Activated T-cell treated with anti-CD3 and anti-CD28 coated beads for 1 hour (primary cell): ENCODE measurements at places on chromosomes 7 and 10.

DNA sequence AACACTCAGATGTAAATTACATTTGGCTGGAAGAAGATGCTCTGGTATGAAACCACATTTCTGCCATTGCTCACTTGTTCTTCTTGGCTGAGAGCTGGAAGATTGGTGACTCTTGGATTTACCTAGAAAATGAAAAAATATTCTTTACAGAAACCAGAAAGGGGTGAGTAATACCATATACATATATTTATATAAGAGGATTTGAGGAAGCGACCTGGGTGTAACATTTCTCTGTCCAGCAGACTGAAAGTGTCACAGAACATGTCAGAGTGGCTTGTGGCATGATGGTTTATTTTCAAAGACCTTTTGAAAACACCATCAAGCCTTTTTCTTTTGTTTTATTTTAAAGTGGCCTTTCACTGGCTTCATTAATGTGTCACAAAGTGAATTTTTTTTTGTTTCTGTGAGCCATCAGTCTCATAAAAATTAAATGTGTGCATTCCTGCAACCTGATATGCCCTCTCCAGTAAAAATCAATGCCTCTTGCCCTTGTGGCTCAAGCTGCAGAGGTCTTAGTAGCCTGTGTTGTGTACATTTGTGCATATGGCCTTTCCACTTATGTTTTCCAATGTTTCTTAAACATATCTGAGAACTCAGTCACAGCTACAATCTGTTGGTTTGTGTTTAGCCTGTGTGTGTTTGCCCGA is 23.5 kb downstream of the CREB5 start:
- no peak for DNase-seq

- DNase-seq = no peak
Observed at GRCh38 chr10:34543716-34544115, 271.4 kb downstream of the PARD3 start.

DNA sequence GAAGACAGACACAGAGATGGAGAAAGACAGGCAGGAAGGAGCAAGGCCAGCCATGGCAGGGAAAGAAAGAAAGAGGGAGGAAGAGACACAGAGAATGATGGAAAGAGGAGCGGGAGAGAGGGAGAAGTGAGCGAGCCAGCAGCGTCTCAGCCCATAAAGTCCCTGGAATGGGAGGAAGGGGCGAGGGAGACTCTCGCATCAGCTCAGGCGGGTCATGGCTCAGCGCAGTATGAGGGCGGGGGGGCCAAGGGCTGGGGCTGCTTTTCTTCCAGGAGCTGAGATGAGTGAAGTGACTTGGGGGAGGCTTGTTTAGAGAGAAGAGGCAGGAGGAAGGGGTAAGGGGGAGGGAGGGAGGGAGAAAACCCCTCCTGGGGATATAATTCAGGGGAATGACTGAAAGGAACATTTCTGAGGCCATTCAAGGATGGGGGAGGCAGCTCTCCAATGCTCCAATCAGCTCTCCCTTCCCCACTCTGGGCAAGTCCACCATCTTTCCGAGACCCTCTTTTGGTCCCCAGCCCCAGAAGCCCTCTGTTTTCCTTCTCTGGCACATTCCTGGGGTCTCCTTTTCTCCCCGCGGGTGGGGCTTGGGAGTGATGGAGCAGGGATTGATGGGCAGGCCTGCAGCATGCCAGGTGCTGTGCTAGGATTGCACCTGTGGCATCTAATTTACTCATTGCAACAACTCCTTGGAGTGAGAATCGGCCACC is 87.9 kb downstream of the HIF1AN start:
- DNase-seq = no peak

DNA sequence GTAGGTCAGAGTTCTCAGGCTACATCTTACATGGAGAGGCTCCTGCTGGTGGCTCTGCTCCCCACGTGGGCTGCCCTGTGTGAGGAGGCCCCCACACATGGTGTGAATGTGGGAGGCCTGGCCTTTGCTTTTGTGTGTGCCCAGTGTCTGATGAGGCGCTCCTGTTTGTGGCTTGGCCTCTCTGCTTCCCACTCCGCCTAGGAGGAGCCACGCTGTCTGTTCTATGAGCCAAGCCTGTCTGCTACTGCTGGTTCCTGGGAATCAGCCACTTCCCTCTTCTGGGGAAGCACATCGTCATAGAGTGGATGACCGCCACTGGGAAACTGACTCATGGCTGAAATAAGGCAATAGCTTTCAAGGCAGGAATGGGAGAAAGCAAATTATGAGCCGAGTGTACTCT is 87.1 kb downstream of the CYP26A1 start:
- no peak for DNase-seq

DNA sequence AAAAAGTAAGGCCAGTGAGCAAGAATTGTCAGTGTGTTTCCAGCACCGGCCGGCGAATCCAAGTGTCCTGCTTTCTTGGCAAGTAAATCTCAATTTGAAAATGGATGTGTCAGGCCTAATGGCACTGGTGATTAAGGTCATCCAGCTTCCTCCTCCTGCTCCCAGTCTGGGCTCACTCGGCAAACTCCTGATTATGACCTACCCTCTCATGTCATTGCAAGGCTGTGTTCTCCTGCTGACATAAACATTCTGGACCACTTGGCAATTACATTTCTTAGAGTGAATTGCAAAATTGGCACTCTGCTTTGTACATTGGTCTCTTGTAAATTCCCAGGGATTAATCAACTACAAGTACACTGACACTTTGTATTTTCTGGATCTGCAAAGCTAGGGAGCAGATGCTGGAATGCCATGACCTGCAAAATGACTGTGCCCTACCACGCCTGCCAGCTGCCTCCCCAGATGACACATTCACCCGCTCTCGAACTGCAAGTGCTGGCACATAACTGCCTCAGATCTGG is 473.8 kb downstream of the KIF20B start:
- no peak for DNase-seq

DNA sequence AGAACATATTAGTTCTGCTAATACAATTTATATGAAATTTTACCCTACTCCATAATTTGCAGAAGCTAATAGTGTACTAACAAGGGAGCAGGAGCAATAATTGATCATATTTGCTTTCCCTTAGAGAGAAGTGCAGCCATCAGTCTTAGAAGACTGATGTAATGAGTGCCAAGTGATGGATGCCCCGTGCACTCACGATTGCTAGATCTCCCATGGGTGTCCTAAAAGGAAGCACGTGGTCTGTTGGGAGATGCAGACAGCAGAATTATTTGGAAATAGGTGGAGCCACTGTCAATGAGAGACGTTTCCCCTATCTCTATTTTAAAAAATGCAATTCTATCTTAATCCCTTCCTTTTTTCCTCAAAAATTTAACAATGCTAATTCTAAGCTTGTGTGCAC is 772.2 kb upstream of the C7orf33 start:
- no peak for DNase-seq

DNA sequence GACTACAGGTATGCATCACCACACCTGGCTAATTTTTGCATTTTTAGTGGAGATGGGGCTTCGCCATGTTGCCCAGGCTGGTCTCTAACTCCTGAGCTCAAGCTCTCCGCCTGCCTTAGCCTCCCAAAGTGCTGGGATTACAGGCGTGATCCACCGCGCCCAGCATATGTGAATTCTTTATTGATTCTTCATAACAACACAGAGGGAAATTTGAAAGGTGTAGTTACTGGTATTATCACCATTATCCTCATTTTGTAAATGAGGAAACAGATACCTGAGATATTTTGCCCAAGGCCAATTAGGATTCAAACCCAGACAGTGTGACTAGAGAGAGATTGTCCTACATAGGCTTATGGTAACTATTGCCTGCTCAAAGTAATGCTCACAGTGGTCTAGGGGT is 22.6 kb downstream of the TCF7L2 start:
- no peak for DNase-seq

DNA sequence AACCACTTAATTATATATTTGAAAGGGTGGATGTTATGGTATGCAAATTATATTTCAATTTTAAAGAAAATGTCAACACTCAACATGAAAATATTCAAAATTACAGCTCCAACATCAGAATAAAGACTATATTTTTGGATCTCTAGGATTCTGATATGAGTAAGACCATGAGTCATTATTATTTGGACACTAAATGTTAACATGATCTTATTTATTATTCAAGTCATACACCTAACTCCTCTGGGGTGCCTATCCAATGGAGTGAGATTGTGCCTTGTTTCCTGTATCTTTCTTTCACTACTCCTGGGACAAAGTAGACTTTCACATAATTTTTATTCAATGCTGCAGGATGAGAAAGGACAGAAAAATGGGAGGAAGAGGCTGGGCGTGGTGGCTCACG is 135.2 kb upstream of the PRSS1 start:
- no peak for DNase-seq

DNA sequence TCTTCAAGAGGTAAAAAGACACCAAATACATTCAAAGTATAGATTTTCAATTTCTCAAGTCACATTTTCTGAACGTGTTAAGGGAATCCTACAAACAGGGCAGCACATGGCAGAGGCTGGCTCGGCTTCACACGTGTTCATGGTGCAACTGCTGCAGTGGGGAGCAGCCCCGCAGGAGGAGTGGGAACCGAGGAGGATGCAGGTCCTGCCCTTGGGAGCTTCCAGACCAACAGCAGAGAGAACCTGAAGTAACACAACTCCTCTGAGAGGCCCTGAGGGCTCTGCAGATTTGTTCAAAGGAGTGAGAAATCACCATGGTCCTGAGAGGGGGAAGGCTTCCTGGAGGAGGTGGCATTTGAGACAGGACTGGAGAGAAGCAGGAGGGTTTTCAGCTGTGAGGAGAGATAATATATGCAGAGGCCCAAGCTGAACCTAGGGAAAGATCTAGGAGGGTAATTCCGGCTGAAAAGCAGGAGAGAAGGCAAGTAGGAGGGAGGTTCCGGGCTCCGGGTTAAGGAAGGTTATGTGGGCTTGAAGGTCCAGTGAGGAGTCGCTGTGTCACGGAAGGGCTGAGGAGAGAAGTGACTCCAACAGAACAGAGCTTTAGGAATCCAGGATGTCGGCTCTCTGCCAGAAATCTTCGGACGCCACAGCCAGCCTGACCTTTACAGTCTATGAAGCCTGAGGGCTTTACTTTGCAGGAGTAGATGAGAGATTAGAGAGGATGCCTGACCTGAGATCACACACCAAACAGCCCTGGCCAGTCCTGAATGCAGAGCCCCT is 77.5 kb downstream of the GPR26 start:
- no peak for DNase-seq

DNA sequence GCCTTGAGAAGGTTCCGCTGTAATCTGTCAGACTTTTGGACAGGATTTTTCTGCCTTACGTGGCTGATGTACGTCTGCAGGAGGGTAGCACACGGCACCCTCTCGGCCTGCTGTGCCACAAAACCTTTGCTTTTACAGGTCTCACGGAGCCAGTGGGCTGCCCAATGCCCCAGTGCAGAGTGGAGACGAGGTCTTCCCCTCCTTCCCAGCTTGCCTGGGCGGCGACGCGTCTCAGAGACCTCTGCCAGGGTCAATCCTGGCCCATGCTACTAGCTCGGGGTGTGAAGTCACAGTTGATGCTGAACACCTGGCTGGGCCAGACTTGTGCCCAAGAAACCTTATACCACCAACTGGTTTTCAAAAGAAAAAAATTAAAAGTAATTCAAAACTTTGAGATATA is 526.4 kb downstream of the DNAJB6 start:
- DNase-seq = no peak
